ENCODE measurements at places on chromosomes 5 and 9.

DNA sequence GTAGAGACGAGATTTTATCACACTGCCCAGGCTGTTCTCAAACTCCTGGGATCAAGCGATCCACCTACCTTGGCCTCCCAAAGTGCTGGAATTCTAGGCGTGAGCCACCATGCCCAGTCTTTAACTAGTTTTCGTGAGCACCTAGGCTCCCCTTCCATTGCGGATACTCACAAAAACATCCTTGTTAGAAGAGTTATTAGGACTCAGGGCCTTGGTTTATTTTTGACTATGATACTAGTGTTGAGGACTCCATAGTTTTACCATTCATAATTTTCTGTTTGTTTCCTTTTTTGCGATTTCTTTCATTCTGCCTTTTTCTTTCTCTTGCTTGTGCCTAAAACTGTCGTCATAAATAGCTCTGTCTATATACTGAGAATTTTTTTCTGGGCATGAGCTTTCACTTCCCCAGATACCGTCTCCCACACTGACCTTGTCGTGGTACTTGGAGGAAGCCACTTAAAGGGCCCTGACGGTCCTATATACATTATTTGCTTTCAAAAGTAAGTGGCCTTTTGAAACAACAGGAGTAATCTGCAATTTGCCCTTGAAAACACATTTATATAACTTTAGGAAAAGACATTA is 5.2 kb downstream of the F2R start:
- DNase-seq, result no peak

- DNase-seq, result no peak
Measured at GRCh38 chr9:131382850-131383729, 10.8 kb upstream of the PRRC2B start.

GRCh38 chr5:178113841-178114324 is 551 bp downstream of the N4BP3 start:
- no peak for DNase-seq

DNA sequence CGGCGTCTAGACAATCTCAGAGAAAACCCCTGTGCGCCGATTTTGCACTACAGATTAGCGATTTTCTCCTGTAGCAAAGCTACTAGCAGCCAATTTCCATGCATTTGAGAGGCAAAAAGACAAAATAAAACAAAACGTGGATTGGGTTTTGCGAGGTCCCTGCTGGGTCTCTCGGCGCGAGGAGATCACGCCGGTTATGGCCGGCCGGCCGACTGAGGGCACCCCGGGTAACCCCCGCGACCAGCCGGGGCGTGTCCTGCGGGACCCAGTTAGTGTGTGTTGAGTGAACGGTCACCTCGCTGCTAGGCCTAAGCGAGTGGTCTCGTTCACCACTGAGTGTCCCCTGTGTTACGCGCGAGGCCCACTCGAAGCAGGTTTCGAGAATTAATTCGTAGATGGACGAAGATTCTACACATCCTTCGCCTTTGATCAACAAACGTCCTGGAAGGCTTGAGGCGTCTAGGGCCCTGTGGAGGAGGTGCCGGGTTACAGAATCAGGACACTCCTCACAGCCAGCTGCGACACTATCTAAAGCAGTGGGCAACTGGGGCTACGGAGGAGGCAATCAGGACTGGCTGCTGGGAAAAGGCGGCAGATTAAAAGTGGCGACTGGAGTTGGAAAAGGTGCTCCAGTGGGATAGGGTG is 764 bp upstream of the VDAC1 start:
- peak; percentile 49 for DNase-seq

- no peak for DNase-seq
Measured at GRCh38 chr5:108003178-108003577, 332.4 kb upstream of the EFNA5 start.

- DNase-seq, result no peak
Measured at GRCh38 chr5:149088686-149089085, 25.8 kb upstream of the SH3TC2 start.

DNA sequence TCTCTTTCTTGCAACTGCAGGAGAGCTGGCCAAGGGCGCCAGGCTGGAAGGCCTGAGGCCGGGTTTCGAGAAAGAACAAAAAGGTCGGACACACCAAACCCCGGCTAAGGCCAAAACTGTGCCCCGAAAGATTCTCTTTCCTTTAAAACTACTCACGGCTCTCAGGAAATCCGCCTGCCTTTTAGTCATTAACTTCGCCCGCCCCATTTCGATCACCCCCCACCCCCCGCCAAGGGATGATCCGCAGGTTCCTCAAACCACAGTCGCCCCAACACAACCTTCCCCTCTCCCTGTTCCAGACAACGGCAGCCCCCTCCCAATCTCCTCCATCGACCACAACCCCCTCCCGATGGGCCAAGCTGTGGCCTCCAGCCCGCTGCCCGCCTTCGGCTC is 536 bp downstream of the FEM1C start:
- no peak for DNase-seq

- DNase-seq, result no peak
Measured at GRCh38 chr5:79727451-79728355, 38.1 kb downstream of the CMYA5 start.

DNA sequence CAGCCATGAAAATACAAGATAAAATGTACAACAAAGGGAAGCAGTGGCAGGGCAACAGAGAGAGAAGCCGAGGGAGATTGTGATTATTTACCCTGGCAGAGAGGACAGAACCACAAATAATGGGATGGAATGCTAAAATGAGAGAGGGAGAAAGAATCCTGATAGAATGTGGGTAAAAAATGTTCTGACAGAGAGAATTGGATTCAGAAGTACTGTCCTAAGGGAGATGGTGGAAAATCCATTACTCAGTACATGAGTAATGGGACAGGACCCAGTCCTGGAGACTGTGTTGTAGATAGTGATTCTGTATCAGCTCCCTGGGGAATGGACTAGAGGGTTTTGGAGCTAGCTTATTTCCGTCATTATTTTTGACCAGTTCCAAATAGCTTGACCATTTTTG is 831.5 kb downstream of the MAT2B start:
- no peak for DNase-seq

DNA sequence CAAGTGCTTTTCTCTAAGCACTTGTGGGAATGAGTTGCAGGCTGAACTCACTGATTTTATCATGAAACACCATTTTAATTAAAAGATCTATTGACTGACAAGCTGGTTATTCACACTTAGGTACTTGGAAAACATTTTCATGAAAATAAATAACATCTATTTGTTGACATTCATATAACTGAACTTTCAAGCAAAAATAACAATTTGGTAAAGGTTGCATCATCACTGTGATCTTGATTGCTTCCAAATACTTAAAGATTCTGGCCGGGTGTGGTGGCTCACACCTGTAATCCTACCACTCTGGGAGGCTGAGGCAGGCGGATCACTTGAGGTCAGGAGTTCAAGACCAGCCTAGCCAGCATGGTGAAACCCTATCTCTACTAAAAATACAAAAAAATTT is 6.7 kb upstream of the TENT2 start:
- DNase-seq, result no peak

DNA sequence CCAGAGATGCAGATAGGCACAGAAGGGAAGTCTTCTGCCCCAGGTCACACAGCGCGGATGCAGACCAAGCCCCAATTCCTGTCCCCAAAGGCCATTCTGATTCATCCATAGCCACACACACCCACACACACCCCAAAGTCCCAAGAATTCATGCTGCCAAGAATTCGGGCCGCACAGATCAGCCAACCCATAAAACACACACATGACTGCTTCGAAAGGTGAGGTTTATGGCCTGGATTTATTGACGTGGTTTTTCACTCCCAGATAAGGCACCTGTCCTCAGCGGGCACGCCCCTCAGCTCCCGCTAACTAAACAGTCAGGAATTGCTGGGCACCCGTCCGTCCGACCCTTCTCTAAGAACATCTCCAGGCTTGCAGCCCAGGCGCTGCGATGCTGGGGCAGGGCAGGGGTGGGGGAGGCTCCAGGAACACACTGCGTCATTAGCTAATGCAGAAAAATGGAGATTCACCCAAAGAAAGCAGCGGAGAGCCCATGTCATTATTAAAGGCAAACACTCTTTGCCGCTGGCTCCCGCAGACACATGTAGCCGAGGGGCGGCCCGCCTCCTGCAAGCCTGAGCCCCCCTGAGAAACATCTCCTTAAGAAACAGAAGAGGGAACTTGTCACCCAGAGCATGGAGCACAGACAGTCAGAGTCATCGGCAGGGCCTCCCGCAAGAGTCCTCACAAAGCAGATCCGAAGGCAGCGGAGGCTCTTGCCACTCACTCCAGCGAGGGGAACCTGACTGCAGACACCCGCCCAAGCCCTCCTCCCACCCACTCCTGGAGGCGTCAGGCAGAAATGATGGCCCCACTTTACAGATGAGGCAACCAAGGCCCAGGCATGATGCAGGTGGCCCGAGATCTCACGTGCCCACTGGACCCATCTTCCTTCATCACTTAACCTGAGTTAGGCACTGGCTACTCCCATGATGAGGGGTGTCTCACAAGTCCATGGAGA is 19.9 kb downstream of the VAV2 start:
- no peak for DNase-seq

GRCh38 chr9:24582146-24583126 is 36.7 kb upstream of the IZUMO3 start:
- no peak for DNase-seq

GRCh38 chr5:124908581-124909451 is 162.4 kb upstream of the ZNF608 start:
- no peak for DNase-seq

DNA sequence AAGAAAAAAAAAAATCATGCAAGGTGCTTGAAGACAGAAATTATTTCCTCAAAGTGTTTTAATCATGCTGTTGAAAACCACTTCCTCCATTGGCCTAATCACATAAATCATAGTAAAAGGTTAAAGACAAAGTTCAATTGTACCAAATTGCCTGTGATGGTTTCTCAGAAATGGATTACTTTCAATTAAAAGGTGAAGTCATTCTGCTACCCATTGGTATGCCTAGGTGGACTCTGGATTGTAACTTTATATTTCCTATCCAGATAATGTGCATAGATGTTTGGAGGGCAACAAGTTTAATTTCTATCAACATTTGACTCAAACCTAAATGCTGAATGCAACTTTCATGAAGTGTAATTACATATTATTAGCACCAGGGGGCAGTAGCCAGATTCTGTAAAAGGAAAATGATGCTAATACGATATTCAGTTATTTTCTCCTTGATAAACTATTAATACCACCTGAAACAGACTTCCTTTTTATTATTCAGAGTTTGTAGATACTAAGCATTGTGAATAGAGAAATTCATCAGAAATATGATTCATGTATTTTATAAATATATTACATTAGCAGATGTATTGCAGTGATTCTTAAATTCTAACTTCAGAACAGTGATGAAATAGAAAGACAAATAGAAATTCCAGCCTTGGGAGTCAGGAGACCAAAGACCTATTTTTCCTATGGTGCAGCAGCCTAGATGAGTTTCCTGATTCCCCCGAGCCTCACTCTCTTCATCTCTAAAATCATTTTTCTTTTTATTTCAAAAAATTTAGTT is 148.2 kb downstream of the CAAP1 start:
- no peak for DNase-seq

DNA sequence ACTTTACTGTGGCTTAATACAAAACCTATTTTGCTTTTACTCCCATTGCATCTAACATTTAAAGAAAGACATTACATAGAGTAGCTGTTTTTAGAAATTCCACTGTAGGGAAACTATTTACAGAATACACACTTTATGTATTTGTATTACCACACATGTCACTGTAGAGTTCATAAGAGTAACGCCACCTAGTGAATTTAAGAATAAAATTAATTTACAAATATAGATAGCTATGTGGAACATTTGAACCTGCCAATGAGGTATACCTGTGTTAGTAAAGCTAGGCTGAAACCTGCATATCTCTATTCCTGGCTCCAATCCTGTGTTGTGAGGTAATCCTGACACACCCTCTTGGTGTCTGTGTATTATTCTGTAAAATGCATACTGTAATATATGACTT is 234.4 kb downstream of the MAST4 start:
- DNase-seq, result no peak

DNA sequence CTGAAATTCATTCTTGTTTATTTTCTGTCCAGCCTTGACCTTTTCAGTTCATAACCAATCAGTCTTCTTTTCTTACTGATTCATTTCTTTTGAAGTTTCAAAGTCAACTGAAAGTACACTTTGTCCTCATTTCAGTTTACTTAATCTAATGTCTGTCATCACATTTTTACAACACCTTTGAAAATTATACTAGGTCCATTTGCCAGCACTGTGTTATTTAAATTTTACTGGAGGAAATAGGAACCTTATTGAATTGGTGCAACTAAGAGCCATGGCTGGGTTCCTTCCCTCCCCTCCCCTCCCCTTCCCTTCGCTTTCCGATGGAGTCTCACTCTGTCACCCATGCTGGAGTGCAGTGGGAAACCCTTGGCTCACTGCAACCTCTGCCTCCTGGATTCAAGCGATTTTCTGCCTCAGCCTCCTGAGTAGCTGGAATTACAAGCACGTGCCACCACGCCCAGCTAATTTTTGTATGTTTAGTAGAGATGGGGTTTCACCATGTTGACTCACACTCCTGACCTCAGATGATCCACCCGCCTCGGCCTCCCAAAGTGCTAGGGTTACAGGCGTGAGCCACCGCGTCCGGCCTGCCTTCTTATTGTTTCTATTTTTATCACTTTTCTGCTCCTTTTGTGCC is 6.3 kb downstream of the RMI1 start:
- DNase-seq, result no peak

- DNase-seq, result no peak
Measured at GRCh38 chr9:132183134-132183533, 21.3 kb downstream of the NTNG2 start.

DNA sequence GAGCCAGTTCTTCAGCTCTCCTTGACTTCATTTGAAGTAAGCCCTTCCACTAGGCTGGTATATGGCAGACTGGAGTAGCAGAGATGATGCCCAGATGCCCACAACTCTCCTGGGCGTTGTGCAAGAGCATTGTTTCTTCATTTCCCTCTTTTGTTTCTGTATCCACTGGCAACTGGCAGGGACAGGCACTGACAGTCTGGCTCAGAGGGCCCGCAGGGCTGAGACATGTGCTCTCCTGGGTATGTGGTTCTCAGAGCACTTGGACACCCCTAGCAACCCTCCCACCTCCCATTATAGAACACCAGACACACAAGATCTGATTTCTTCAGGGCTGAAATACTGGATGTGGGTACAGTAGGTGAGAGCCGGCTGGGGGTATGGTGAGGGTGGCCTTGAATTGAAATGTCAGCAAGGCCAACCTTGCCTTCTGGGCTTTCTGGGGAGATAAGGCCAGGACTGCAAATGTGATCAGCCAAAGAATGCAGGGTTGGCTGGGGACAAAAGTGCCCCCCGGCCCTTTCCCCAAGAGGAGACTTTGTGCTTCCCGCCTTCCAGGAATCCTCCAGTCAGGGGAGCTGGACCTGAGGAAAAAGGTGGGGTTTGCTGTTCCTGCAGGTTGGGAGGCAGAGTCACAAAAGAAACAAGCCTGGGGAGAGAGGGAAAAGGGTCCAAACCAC is 28.6 kb upstream of the CTNNA1 start:
- no peak for DNase-seq

DNA sequence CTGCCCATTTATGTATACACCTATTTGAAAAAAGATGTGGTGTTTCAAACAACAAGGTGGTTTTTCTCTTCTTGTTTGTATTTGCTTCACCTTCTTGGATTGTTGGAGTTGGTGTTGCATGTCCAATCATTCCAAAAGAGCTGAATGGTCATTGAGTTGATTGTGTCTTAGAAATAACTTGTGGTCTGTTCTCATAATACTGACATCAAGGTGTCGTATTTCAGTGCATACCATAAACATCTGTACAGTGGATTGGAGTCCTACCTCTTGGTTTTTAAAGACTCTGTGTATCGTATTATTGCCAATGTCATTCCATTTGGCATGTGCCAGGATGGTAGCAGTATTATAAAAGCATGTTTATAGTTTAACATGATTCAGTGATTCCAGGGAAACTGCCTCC is 73.2 kb downstream of the TRIO start:
- no peak for DNase-seq

- no peak for DNase-seq
Measured at GRCh38 chr9:114413861-114414301, 26.1 kb upstream of the AKNA start.

- no peak for DNase-seq
Measured at GRCh38 chr5:33531824-33532223, 91.1 kb downstream of the TARS1 start.
